Vagina (tissue), 2 donors: ENCODE measurements at places on chromosomes 4 and X.
A peak's percentile ranks its signal among the peaks of the same experiment; 100 is the strongest.

DNA sequence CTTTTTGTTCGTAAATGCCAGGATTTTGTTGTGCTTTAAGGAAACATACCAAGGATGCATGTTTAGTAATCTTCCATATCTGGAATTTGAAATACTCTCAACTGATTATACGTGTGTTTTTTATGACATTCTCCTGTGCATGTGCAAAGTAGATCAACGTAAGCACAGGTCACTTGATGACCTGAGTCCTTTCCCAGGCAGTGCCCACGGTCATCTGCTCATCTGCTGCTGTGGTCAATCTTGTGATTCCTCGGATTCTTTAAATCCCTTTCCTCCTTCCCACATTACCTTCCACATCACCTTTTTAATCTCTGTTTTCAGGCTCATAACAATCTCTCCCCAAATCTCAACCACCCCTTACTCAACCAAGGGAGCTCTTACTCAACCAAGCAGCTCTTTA, 104.1 kb downstream of the RASL11B start:
- no peak for DNase-seq

DNA sequence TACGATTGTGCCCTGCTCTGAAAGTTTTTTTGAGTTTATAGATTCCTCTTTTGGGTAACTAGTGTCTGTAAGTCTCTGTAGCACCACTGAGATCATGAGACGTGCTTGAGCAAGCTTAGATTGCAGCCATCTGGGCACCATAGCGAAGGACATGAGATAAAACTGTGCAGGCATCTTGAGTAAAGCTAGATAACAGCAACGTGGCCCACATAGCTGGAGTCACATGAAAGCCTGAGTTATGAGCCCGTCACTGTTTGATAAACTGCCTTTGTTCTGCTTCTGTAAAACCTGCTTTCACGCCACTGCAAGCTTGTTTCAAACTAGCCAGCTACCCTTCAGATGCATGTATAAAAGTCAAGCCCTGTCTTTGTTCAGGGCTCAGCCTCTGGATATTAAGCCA, 359.1 kb upstream of the CXorf51A start:
- DNase-seq = no peak

DNA sequence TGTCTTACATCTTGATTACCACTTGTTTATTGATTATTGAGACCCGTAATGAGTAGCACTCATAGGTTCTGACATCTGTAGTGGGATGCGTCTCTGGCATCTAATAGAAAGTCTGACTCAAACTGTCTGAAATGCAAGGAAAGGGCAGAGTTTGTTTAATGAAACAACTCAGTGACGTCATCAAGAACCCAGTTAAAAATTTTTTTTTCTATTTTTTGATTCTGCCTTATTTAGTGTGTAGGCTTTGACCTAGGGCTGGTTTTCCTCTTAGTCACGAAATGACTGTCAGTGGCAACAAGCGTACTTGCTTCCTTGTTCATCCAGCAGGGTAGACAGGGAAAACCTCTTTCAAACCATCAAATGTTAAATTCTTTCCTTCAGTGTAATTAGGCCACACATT, 3.1 kb upstream of the CDKL5 start:
- no peak for DNase-seq

GRCh38 chr4:10684631-10685030, at the start of gene CLNK:
CLNK (minus strand) TSS chr4:10684768; CDS start chr4:10667869, 16,899 bp downstream.
- DNase-seq = no peak

DNA sequence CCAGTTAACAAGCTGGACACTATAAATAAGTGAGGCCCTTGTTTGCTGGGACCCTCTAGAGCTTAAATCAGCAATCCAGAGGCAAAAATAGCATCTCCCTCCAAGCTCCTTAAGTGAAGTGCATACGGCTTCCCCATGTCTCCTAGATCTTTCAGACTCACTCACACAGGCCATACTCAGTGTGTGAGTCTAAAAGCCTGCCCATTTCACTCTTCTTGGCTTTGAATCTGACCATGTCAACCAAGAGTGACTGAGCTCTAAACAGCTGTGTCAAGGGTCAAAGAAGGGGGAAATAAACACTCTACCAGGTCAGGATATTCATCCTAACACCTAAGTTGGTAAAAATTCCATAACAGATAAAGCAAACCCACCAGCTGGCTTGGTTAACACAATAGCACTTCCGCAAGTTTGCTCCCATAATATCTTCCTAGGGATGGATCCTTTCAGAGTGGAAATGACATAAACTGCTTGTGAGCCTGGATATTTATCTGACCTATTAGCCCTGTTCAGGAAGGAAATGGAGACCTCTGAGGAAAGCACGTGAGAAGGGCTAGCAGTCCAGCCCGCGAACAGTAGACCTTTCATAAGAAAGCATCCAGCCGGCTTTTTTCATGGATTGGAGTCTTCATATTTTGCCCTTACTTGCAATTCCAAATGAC, 65.6 kb downstream of the MID1 start:
- no peak for DNase-seq

DNA sequence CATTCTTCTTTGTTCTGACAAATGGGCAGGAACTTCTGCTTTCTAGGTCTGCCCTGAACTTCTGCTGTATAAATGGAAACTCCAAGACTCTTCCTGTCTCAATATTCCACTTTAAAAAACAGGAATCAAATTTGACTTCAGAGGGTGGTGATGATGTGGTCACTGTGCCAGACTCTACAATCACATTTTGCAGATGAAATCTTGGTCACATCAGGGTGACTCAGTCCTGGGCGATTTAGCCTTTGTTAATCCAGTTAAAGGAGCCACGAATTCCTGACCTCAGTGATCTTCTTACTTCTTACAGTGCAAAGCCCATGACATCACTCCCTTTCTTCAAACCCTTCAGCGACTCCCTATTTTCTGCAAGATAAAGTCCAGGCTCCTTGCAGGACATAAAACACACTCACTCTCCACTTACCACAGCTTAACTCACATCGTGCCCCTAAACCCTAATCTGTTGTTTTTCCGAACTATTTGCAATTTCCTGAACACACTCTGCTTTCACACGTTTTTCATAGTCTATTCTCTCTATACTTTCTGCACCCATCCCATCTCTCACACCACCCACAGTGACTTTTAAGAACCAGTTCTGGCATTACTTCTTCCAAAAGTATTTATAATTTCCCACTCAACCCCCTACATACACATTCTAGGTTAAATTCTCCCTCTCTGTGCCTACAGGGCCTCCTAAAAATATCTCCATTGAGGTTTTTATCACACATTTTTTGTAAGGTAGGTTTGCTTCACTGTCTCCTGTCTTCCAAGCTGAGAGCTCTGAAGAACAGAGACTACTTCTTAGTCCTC, 11.1 kb downstream of the GASK1B start:
- DNase-seq = no peak

DNA sequence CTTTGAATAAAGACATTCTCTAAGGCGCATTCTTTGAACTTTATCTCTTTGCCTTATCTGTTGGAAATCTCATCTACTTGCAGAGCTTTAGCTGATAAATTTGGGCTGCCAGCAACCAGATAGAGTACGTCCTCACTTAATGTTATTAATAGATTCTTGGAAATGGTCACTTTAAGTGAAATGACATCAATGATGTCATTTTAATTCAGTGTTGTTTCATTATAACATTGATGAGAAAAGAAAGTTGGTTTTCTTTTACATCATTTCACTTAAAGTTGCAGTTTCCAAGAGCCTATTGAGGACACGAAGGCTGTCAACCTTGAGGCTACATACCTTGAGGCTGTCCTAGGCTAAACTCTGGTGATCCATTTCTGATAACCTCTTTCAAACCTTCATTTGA, 9.3 kb downstream of the TMEM165 start:
- no peak for DNase-seq

DNA sequence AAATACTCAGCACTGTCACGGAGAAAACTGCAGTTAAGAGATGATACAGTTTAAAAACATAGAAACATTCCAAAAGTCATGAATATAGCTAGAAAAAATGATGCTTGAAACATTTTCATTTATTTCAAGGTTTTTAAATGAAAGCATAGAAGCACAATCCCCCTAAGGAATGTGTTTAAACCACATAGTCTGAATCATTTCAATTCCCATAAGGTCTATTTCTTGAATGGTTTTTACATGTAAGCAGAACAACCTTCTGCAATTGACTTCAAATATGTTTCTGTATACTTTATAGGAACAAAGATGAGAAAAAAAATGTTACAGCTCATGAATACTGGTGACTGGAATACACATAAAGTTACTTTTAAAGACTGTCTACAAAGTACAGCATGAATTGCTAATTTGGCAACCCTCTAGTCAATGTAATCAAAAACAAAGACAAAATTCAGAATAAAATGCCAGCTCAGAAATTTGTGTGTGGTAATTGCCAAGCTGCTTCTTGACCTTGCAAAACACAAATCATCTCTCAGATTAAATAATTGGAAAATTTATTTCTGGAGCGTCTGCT, 886.4 kb upstream of the ADGRL3 start:
- DNase-seq = no peak

DNA sequence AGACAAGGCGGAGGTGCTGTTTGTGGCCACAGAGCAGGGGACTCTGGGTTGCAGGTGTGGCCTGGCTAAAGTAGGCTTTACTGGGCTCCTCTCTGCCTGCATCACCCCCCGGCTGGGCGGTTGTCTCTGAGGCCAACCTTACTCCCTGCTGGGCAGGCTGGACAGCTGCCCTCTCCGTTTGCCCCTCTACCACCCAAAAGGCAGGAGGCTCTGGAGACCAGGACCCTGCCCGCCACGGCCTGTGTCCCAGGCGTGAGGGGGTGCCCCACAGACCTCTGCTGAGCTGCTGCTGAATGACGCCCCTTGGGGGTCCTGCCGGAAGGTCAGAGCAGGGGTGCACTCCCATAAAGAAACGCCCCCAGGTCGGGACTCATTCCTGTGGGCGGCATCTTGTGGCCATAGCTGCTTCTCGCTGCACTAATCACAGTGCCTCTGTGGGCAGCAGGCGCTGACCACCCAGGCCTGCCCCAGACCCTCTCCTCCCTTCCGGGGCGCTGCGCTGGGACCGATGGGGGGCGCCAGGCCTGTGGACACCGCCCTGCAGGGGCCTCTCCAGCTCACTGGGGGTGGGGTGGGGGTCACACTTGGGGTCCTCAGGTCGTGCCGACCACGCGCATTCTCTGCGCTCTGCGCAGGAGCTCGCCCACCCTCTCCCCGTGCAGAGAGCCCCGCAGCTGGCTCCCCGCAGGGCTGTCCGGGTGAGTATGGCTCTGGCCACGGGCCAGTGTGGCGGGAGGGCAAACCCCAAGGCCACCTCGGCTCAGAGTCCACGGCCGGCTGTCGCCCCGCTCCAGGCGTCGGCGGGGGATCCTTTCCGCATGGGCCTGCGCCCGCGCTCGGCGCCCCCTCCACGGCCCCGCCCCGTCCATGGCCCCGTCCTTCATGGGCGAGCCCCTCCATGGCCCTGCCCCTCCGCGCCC, 920 bp downstream of the HTT-AS start:
- DNase-seq = peak; percentile 91

- DNase-seq = no peak
Measured at GRCh38 chr4:41024556-41025491, 189.5 kb downstream of the APBB2 start.

GRCh38 chr4:142883040-142883832, 37.1 kb upstream of the INPP4B start:
- no peak for DNase-seq

GRCh38 chr4:150236626-150237025, 158.4 kb downstream of the DCLK2 start:
- DNase-seq = no peak

GRCh38 chrX:109840585-109840984, 107.5 kb upstream of the ACSL4 start:
- no peak for DNase-seq

GRCh38 chr4:179307297-179308136, 1865.3 kb upstream of the AGA start:
- no peak for DNase-seq
